ENCODE measurements at places on chromosomes 2 and 18. TPM values are rescaled to one million over a fixed set of nuclear protein-coding genes. Genes with fewer than 3 reads are reported as not detected.

The TRMT61B gene
- 15.0 TPM for total RNA-seq

The PTPRN gene
- total RNA-seq: 7.6 TPM

The ALK gene
- 0.74 TPM for total RNA-seq

The SCYGR4 gene
- total RNA-seq: not detected

The OSBPL6 gene
- total RNA-seq: 2.7 TPM

The CYRIA gene
- 12.5 TPM for total RNA-seq

The ALLC gene
- not detected for total RNA-seq

The CYTIP gene
- total RNA-seq: 12.5 TPM

The SLC9A4 gene
- not detected for total RNA-seq

The ZSWIM2 gene
- not detected for total RNA-seq
